ENCODE measurements at places on chromosomes 16 and 17. TPM values are rescaled to one million over a fixed set of nuclear protein-coding genes. Genes with fewer than 3 reads are reported as not detected.

The NKD1 gene
- not detected for total RNA-seq

The CORO6 gene
- 4.2 TPM for total RNA-seq

The NEUROD2 gene
- total RNA-seq, result not detected

The PMP22 gene
- total RNA-seq, result 67.2 TPM

The CCDC200 gene
- total RNA-seq, result not detected

The KRT31 gene
- total RNA-seq, result not detected

DNA sequence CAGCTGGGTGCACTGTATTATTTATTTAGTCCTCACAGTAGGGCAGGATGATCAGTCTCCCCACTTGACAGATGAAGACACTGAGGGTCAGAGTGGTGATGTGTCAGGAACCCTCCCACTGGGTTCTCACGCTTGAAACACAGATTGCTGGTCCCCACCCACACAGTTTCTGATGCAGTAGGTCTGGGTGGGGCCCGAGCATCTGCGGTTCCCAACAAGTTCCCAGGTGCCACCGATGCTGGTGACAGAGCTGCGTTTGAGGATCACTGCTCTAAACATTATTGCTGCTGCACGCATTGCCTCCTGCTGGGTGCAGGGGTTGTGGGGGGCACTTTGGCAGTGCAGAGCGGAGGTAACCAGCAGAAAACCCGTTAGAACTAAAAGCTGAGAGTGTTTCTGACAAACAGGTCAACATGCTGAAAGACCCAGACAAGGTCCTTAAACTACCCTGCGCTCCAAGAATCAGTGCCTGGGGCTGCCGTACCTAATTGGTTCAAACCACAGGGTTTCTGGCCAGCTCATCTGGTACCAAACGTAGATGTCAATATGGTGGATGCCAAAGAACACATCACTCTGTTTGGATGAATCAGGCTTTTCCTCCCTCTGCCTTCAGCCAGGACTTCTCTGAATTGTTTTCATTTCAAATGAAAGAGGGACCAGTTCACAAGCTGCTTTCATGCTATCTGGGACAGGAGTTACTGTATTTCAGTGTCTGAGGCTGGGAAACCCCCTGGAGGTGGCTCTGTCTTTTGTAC lies 76.0 kb downstream of the ABCC1 start:
- DNase-seq, result peak; percentile 98

GRCh38 chr17:79801156-79802038 lies 4.5 kb upstream of the CBX8 start:
- peak; percentile 50 for DNase-seq

- DNase-seq, result no peak
Observed at GRCh38 chr17:48056246-48056745, 8.1 kb downstream of the NFE2L1 start.

- DNase-seq, result no peak
Observed at GRCh38 chr17:47295037-47295873, 28.5 kb upstream of the EFCAB13 start.

DNA sequence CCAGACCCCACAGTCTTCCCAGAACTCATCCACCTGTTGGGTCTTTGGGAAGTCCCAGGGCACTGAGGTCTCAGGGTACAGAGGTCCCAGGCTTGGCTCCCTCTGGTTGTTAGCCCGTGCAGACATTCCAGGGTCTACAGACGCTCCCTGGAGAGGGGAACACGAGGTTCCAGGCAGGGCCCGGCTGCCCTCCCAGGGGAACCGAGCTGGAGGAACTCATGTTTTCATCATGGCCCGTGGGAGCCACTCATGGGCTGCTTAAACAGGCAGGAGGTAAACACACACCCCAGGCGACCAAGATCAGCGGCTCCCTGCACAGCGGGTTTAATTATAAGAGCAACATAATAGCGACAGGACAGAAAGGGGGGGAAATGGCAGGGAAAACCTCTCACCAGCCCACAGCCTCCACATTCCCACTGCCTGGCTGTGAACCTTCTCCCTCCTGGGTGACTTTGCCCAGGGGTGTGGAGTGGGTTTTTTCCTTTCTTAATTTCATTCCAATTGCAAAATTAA lies 36.5 kb downstream of the TRARG1 start:
- DNase-seq, result no peak

DNA sequence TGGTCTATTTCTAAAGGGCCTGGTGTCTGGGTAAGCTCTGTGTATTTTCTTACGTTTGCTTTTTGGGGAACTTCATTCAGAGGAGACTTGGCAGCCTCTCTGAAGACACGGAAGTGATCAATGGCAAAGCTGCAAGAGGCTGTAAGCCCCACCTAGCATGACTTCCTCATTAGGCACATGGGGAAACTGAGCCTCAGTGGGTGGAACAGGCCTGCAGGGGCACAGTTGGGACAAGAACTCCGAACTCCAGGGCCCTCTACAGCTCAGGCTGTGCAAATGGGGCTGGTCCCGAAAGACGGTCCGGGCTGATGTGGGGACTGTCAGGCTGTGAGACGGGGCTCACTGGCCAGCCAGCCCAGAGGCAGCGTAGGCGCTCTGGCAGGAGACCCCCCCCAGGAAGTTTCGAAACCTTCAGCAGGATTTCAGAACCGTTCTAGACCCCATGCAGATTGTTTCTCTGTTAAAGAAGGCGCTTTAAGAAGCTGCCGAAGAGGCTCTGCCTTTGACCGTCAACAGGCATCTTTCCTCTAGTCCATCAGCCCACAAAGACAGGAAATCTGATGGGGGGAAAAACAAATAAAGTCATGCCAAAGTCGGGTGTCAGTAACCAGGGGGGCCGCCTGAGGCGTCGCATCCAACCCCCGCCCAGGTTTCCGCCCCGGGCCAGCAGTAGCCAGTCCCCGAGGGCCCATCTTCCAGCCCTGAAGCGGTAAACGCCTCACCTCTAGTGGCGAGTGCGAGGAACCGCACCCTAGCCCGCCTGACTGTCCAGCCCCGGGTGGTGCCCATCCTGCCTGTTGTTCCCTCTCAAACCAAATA lies 79.8 kb upstream of the TBC1D3K start:
- peak; percentile 71 for DNase-seq

Measured in GM23248 (cell line).